ENCODE measurements at places on chromosomes 4 and X.
A peak's percentile ranks its signal among the peaks of the same experiment; 100 is the strongest.

DNA sequence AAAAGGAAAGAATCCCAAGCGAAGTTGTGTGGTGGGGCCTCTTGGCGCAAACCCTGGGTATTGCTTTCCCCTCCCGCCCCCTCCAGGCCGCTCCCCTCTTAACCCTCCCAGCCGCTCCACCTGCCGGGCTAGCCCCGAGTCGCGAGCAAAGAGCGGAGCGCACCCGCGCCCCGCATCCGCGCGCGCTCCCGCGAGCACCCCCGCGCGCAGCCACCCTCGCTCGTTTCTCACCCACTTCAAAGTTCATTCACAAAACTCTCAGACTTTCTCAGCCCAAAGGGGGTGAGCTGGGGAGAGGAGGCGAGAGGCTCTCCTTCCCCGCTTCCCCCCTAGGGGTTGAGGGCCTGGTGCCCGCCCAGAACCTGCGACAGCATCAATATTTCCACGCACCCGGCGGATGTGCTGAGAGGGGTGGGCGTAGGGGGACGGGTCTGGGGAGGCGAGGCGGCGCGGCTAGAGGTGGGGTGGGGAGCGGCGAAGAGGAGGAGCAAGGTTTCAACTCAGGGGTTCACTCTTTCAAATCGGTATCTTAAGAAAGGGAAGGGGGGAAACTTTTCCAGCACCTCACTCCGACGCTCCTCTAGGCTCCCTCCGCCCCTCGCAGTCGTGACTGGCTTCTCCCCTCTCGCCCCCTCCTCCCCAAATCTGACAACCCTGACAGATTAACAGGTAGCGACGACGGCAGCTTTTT is 1.8 kb downstream of the MAML3 start:
- peak; percentile 82 for DNase-seq

GRCh38 chr4:167868163-167868562 is 224.2 kb upstream of the ANXA10 start:
- DNase-seq = no peak

DNA sequence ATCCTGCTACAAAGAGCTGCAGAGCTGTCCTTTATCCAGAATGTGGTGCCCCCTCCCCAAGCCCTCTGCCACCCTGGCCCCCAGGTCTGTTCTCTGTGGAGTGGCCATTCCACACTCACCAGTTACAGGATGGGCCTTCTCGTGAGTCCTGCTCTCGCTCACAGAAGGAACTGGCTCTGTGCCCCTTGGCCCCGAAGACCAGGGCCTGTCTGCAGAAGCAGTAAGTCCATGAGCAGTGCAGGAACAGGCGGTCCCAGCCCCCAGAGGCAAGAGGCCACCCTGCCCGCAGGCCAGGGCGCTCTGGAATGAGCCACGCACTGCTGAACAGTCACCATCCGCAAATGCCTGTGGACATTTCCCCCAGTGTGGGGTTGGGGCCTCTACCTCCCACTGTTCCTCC is 92.2 kb downstream of the DCTD start:
- no peak for DNase-seq

DNA sequence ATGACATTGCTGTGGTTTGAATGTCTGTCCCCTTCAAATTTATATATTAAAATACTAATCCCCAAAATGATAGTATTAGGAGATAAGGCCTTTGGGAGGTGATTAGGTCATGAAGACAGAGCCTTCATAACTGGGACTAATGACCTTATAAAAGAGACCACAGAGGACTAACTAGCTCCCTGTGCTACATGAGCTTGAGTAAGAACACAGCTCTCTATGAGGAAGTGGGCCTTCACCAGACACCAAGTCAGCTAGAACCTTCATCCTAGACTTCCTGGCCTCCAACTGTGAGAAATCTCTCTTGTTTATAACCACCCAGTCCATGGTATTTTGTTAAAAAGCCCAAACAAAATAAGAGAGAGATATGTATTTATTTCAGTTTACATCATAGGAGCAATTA is 242.2 kb upstream of the CTSO start:
- no peak for DNase-seq

- DNase-seq = no peak
These were observed 102.0 kb upstream of the FSTL5 start for GRCh38 chr4:162265802-162266201.

DNA sequence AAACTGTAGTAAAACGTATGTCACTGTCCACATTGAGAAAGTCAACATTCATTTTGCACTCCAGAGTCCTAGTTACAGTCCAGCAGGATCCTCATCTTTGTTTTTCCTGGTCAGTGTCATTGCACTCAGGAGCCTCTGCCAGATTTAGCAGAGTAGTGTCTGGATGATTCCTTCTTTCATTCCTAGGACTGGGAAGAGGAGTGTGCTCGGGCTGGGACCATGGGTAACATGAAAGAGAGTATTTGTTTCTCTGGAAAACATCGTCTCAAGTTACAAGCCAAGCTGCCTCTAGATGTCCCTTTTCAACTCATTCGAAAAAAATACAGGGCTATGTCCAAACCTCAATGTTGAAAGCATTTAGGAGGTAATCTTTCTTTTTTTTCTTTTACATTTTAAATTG is 69.9 kb upstream of the TNIP3 start:
- no peak for DNase-seq

DNA sequence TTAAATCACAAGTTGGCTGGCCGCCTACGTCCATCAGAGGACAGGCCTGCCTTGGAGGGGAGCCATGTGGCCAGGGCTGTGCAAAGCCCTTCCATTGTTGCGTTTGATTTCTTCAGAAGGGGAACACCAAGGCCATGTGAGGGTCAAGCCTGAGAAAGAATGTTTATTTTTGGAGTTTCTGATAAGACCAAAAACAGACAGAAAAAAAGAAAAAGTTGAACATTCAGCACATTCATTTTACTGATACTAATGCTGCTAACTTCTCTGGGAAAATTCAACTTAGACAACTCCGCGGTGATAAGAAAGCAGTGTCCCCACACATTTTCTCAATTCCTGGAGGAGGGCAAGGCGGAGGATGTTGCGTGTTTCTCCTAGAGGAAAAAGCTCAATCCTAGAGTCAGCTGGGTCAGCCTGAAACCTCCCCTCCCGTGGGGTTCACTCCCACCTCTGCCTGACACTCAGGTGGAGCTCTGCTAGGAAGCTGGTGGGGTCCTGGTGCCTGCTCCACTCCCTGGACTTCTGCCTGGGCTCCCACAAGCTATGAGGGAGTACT is 63.5 kb downstream of the ANAPC4 start:
- no peak for DNase-seq

DNA sequence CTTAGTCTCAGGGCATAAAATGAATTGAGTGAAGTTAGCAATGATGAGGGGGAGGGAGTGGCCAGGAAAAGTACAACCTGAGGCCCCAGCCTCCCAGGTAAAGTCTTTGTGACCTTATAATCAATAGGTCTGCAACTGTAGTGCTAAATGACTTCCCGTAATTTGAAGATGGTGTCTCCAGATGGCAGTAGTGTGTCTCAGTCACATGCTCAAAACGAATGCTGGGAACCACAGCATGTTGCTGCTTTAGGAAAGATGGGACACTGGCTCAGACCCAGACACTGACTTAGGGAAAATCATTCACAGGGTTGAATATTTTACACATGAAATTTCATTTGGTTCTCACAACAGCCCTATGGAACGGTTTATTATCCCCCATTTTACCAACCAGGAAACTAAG is 10.3 kb downstream of the SRPX2 start:
- DNase-seq = no peak

DNA sequence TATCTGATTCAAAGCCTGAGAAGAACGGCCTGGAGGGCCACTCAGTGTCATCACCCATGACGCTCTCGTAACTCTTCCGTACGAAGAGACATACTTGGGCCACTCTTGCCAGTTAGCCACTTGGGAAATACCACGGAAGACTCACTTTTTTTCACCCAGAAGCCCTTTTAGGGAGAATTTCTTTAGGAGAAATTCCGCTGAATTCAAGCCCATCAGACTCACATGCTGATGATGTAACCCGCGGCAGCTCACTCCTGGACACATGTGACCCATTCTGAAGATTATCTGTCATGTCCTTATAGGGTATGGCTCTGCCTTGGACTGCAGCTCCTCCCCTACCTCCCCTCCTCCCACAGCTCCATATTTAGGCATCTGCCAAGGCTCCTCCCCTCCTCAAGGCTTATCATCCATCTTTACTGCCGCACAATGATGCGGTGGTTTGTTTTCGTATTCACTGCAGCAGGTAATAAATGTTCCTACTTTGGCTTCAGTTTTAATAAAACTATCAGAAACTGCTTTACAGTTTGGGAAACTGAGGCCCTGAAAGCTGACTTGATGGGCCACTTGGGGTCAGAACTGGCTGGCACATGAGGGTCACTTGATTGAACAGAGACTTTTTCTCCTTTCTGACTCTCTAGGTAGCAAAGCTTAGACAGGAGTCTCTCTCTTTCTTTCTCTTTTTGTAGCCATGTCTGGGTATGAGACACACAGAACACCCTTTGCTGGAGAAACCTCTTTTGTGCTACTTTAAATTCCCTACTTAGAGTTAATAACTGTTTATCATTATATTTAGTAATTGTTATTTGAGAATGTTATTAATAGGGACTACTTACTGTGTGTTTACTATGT is 42.1 kb downstream of the RHOH start:
- no peak for DNase-seq

GRCh38 chr4:65071564-65071963 is 598.7 kb downstream of the EPHA5 start:
- no peak for DNase-seq

DNA sequence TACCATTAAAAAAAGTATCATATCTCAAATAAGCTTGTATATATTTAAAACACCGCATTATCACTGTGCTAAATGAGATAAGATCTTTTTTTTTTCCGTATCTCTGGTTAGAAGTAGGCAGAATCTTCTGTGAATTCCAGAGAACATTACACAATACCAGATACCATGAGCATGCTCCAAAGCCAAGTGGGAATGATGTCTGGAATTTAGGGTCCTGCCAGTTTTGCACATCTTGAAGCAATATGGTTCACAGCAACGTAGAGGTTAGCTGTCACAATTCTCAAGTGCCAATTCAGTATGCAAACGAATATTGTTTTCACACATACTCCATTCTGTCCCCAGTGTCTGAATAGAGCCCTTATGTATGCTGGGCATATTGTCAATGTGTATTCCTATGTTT is 127.5 kb upstream of the NEIL3 start:
- no peak for DNase-seq

GRCh38 chrX:43728002-43728401 is 71.9 kb downstream of the MAOA start:
- no peak for DNase-seq

- DNase-seq = no peak
These were observed 1042.1 kb upstream of the LCORL start for GRCh38 chr4:19063662-19064061.

GRCh38 chrX:69357317-69357716 is 146.8 kb upstream of the NALF2 start:
- DNase-seq = no peak
